ENCODE measurements at places on chromosomes 7 and 10.

DNA sequence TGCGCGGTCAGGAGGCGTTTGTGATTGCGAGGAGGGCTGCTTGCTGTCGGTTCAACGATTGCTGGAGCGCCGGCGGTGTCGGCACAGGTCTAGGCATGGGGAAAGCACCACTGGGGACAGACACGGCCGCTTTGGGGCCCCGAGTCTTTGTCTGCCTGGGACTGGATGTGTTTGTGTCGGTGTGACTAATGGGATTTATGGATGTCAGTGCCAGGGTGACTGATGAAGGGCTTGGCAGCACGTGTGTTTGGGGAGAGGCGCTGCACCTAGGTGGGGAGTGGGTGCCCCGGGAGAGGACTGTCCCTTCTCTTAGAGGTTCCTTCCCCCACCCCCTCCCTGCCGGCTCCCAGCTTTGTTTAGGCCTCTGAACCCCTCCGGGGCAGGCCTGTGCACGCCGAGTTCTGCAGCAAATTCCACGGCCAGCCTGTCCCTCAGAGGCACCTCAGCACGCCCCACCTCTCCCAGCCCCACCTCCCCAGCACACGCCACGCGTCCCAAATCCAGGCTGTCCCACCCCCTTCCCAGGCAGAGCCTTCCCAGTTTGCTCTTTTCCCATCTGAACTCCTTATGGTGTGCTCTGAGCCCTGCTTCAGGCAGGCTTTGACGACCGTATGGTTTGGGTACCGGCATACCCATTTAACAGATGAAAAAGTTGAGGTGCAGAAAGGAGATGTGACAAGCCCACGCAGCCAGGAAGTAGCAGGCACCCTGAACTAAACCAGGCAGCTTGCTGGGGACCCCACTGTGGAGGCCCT lies 6.4 kb upstream of the TNRC18 start:
- no peak for DNase-seq

DNA sequence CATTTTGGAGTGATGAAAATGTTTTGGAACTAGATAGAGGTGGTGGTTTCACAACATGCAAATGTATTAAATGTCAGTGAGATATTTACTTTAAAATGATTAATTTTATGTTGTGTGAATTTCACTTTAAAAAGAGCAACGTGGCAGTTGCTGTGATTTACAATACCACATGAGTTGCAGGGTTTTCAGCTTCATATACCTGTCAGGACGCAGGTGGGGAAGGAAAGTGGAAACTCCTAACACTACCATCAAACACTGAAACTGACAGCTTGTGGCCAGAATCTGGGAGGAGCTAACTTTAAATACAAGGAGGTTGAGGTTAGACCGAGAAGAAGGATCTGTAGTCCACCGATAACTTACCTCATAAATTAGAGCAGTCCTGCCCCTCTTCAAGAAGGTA lies 168.9 kb upstream of the TMEM72 start:
- no peak for DNase-seq

GRCh38 chr10:100927266-100927665 lies 14.5 kb downstream of the SLF2 start:
- no peak for DNase-seq

DNA sequence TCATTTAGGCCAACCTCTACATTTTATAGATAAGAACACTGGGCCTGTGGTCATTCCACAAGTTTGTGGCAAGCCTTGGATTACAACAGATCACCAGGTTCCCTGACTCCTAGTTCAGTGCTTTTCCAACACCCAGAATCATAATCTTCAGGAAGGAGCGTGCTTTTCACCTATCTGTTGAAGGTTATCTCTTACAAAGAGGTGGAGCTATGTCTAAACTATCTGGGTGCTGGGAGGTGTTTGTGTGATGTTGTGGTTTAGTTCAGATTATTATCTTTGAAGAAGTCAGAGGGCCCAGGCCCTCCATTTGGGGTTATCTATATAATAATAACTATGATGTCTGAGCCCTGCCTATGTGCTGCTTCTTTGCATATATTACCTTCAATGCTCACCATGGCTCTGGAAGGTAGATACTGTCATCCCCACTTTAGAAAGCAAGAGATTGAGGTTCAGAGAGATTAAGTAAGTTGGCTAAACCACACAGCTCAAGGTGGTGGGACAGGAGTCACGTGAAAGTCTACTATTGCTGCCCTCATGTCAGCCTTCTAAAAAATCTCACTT lies 24.0 kb downstream of the IL2RA start:
- no peak for DNase-seq

DNA sequence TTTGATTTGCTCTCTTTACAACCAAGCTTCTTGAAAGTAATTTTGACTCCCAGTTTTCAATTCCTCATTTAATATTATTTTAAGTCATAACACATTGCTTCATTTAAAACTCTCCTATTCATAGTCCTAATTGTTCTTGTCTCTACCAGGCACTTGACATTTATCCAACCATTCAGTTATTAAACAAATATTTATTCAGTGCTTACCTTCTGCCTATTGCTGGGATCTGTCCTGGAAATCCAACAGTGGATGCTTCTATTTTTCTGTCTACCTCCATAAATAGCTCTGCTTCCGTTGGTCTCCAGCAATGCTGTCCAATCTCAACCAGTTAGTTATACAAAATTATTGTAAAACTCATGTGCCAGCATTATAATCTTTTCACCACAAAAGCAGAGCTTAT lies 615.1 kb downstream of the ZWINT start:
- no peak for DNase-seq

- no peak for DNase-seq
Measured at GRCh38 chr10:6701289-6701688, 121.2 kb upstream of the PRKCQ start.

GRCh38 chr7:122257056-122257455 lies 47.5 kb downstream of the FEZF1 start:
- no peak for DNase-seq

- DNase-seq, result no peak
Measured at GRCh38 chr10:71998840-71999194, 34.6 kb downstream of the CHST3 start.

GRCh38 chr7:116918704-116919103 lies 34.6 kb upstream of the ST7 start:
- DNase-seq, result no peak

DNA sequence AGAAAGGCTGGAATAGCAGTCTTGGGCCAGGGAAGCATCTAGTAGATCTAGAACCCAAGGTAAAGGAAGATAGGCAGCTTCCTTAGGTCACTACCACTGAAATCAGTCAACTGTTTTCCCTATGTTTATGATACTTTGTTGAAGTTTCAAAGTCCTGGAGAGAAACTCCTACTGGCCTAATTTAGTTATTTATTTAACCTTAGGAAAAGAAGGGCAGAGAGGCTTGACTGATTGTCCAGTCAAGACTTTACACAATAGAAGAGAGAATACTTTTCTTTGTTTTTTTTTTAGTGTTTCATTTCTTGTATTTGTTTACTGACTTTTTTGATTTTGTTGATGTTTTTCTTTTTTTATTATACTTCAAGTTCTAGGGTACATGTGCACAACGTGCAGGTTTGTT lies 138.9 kb upstream of the PHYHIPL start:
- DNase-seq, result no peak

GRCh38 chr7:32179567-32179966 lies 109.4 kb upstream of the PDE1C start:
- no peak for DNase-seq

GRCh38 chr10:67280405-67280804 lies 354.6 kb downstream of the LRRTM3 start:
- no peak for DNase-seq

DNA sequence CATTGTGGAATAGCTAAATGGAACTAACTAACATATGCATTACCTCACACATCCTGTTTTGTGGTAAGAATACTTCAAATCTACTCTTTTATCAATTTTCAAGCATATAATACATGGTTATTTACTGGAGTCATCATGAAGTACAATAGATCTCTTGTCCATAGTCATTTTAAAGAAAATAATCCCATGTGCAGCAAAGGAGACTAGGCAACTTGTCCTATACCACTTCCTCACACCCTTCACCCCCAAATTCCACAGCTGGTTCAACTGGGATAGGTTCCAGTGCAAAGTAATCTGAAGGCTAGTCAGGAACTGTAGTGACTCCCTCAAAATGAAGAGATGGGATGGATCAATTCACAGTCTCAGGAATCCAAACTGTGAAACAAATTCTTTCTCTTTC lies 176.1 kb downstream of the SGMS1 start:
- no peak for DNase-seq

DNA sequence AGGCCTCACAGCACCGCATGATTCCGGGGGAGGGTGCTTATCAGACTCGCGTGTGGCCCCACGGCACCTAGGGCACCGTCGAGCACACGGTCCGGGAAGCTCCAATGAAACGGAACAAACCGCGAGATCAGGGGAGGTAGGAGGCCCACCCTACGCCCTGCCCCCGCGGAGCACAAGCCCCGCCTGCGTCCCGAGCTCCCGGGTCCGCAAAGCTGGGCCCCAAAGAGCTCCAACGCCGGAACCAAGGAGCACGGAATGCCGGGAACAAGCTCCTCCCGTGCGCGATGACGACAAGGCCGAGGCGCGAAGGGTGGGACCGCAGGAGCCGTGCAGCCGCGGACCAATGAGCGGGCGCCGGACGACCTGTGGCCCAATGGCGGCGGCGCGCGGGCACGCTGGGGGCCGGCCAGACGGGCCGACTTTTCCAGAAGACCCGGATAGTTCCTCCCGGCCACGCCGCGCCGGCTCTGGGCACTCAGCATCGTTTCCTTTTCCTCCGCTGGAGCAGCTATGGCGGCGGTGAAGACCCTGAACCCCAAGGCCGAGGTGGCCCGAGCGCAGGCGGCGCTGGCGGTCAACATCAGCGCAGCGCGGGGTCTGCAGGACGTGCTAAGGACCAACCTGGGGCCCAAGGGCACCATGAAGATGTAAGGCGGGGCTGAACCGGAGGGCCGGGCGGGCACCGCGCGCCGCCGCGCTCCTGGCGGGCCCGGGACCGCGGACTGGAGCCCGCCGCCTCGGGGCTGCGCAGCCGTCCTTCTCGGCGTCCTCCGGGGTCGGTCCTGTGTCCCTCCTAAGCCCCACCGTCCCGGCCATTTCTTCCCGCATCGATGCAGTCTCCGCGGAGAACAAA lies at the start of the genes CCT6A and PSPH:
Gene CCT6A (plus strand): TSS at position 427 of the 853 bp plus-strand sequence. CDS start 84 bp downstream, at position 511.
Gene PSPH (minus strand): TSS at position 106 of the 853 bp plus-strand sequence. CDS start 30,232 bp downstream, outside the sequence.
- peak; percentile 88 for DNase-seq

DNA sequence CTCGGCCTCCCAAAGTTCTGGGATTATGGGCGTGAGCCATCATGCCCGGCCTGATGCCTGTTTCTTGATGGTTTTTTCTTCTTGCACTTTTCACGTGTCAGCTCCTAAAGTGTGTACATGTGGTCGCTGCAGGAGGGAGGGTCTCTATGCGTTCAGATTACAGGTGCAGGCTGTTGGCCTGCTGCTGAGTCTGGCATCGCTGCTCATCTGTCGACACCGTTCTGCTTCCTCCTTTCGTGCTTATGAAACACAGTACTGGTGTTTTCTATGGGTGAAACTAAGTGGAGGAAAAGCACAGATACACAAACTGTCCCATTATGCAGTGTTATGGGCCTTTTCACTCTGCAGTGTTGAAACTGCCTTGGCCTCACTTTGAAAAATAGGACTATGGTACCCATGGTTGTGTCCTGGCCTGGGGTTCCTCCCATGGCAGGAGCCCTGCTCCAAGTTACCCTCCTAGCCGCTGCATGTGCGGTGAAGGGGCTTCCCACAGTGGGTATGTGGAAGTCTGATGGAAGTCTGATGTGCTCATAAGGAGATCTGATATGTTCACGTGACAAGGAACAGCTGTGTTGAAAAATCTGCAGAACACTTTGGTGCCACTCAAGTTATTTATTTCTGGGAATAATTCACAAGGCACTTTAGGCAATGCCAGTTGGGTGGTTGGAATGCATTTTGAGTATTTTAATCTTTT lies 23.5 kb downstream of the OGDH start:
- DNase-seq, result no peak

DNA sequence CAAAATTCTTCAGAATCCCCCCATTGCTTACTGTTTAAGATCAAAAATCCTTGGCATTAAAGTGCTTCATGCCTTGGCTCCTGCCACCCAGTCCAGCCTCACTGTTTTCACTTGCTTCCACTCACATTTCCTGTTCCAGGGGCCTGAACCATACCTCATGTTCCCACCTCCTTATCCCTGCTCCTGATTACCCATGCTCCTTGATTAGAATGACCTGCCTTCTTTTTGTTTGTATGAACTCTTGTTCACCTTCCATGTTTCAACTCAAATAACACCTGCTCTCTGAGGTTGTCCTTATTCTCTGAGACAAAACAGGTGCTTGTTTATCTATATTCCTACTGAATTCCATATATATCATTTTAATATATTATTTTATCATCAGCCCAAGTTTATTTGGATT lies 77.1 kb upstream of the VSTM2A start:
- DNase-seq, result no peak

- DNase-seq, result no peak
Measured at GRCh38 chr7:149547126-149547525, 49.5 kb upstream of the ZNF746 start.

DNA sequence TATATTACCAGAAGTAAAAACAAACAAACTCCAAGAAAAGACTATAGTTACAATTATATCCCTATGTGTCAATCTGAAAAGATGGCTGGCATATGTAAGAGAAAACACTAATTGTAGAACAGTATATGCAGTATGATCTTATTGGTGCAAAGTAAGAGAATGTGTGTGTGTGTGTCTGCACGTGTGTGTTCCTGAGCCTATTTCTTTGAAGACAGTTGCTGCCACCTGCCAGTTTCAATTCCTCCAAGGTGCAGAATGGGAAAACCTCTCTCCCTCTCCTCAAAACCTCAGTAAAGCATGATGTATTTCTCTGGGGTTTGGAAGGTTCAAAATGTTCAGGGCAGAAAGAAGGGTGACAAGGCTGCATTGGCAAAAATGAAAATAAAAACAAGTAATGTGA lies 8.8 kb upstream of the SFTPA1 start:
- no peak for DNase-seq

DNA sequence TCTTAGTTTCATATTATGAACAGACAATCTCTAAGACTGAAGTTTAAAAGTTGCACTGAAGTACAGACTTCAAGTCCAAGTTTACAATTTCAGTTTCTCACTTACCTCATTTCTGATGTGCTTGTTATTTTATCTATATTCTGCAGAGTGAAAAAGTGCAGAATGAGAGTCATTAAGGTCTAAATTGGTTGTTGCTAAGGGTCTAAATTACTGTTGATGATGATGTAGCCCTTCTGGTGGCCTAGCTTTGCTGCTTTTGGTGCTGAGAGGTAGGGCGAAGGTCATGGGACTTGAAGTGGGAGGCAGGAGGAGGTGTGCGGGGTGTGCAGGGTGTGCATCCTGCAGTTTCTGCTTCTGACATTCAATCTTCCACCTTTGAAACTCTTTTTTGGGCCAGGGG lies 38.8 kb upstream of the NRP1 start:
- DNase-seq, result no peak

- no peak for DNase-seq
Measured at GRCh38 chr10:53469383-53469782, 696.8 kb upstream of the MBL2 start.

Measured in stimulated activated CD8-positive, alpha-beta memory T cell treated with anti-CD3 and anti-CD28 coated beads, Interleukin-4, amount 100 ng/mL, for 4 hours (primary cell).